ENCODE measurements at places on chromosomes 6 and 20. TPM values are rescaled to one million over a fixed set of nuclear protein-coding genes. Genes with fewer than 3 reads are reported as not detected.

The FOXC1 gene
- 1.1 TPM for total RNA-seq

The UST gene
- 16.2 TPM for total RNA-seq

The PPP1R3G gene
- total RNA-seq, result 2.8 TPM

The GFRAL gene
- not detected for total RNA-seq

The MYCT1 gene
- total RNA-seq, result 3.8 TPM

The SYS1 gene
- total RNA-seq, result 37.2 TPM

The ETV7 gene
- total RNA-seq, result 2.8 TPM

DNA sequence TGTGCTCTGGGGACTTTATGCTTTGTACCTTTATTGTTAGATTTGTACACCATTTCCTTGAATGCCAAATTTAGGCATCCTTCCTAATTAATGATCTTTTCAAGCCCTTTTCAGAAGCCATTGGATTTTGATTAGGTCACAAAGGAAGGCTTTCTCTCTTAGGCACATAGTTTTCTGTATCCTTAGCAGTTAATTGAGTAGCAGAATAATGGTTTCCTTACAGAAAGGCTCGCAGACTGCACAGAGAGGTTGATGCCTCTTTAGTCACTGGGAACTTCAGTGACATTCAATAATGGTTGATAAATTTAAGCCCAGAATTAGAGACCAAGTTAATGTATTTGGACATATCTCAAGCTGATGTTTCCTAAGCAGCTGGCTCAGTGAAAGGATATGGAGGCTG, 139.1 kb upstream of the VGLL2 start:
- DNase-seq, result no peak

DNA sequence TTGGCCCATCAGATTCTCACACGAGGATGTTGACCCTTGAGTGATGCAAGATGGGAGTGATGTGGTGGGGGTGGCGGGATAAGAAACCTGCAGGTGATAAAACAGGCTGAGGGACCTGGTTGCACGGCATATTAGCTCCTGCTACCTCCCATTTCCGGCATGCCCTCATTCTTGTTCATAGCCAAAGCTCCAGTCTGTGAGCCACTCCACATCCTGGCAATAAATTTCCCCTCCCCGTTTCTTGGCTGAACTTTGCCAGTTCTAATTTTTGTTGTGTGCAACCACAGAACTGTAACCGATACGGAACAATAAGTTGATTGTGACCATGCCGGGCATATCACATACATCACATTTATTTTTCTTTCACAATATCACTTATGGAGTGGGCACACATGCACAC, 41.6 kb upstream of the NFATC2 start:
- no peak for DNase-seq

DNA sequence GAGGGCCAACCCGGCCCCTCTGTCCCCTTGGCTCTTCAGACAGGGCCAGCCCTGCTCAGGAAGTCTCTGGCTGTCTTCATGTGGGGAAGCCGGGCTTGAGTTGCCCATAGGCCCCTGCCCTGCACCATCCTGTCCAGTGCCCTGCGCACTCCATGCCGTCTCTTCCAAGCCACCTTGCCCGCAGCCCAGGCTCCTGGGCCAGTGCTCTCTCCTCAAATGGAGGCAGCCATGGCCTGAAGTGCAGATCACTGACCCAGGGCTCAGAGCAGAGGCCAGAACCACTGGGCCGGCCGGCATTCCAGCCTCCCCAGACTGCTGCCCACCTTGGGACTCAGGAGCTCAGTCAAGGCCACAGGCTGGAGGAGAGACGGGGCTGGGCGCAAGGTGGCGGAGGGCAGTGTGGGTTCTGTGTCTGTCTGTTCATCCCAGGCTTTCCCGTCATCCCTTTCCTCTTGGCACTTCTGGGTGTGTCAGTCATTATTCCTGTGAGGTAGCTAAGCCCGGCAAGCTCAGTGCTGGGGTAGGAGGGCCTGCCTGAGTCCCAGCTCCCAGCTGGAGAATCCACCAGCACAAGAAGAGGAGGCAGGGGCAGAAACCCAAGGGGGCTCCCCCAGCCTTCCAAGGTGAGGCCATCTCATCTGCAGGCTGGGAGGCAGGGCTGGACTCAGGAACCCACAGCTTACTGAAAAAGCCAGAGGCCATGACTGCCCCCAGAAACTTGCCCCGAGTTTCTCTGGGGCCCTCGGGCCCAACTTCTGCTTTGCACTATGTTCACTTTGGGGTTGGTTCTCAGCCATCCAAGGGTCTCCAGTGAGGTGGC, 22.4 kb downstream of the SDCBP2 start:
- peak; percentile 27 for DNase-seq

DNA sequence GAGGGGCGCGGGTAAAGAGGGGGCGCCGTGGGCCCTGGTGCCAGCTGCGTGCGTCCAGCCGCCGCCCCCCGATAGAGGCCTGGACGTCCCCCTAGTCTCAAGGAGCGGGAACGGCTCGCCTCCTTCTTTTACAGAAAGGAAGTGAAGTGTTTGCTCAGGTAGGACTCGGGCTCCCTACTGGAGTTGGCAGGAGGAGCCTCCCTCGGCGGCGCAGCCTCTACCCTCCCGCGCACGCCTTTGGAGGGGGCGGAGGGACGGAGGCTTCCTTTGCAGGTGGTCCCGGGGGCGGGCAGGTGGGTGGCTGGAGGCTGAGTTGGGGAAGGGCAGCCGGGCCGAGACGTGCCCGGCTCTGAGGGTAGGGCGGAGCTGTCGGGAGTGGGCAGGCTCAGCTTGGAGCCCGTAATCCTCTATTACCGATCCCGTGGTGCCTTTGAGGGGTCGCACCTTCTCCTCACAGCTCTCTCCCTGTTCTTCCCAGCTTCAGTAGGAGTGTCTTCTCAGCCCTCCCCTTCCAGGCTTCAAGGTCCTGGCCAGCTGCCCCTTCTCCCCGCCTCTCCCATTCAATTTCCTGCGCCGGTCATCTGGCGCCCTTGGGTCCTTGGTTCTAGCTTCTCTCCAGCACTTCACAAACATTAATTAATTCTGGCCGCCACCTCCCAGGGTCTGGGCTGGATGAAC, 728 bp downstream of the ITPR3 start:
- peak; percentile 68 for DNase-seq

DNA sequence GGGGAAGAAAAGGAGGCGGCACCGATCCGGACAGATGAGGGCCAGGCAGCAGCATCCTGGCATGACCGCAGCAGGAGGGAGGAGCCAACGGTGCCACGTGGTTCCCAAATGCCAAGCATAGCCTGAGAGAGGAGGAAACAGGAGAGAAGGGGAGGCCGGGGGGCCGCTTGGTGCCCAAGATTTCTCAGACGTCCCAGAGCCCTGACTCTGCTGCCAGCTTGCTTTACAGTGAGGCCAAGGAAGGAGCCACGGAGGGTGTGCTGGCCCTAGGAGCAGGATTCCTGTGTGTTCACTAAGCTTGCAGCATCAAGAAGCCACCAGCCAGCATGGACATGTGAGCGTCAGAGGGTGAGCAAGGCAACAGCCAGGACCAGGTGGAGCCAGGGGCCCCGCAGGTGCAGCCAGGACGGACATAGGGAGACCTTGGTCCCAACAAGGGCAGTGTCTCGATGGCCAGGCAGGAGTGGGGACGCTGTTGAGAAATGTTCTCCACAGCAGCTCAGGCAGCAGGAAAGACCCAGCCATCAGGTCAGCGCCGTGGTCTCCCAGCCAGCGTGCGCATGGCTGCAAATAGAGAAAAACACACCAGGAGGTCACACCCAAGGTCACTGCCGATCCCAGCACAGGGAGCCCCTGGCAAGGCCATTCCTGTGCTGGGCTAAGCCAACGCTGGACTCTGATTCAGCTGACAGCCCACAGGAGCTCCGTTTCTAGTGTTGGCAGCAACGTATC, 143.7 kb downstream of the DLL1 start:
- no peak for DNase-seq

DNA sequence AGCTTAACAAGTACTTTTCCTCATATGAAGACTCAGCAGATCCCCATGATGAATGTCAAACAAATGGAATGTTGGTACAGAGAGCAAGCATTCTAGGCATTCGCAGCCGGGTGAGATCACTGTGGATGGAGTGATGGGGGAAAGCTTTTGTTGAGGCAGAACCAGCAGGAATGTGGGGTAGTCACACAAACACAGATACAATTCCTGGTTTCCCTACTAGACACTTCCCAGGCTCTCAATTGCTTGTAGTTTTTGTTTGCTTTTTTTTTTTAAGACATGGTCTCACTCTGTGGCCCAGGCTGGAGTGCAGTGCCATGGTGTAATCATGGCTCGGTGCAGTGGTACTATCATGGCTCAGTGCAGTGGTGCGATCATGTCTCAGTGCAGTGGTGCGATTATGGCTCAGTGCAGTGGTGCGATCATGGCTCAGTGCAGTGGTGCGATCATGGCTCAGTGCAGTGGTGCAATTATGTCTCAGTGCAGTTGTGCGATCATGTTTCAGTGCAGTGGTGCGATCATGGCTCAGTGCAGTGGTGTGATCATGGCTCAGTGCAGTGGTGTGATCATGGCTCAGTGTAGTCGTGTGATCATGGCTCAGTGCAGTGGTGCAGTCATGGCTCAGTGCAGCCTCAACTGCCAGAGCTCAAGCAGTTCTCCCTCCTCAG, 15.4 kb upstream of the IER3 start:
- DNase-seq, result no peak

GRCh38 chr20:19019734-19020364, 192.6 kb upstream of the SLC24A3 start:
- no peak for DNase-seq

DNA sequence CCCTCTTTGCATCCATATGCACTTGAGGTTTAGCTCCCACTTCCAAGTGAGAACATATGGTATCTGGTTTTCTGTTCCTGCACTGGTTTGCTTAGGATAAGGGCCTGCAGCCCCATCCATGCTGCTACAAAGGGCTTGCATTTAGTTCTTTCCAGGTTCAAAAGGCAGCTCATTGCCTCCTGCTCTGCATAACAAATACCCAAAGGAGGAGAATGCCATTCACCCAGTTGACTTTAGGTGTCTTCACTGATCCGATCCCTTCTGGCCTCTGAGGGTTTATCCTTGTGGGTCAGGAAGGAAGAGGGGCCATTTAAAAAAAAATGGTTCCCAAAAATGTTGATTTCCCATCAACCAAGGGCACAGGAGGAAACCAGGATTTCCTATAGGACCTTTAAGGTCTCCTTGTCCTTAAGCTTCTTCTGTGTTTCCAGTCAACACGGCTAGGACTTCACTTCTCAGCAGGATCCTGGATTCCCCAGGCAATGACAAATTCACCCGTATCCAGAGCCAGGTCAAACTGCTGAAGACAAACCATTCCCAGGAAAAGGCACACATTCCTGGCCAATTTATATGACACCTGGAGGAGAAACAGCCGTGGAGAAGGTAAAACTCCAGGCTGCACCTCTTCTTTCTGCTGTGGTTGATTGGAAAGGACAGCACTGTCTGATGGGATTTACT, 447.7 kb upstream of the CDH4 start:
- no peak for DNase-seq

DNA sequence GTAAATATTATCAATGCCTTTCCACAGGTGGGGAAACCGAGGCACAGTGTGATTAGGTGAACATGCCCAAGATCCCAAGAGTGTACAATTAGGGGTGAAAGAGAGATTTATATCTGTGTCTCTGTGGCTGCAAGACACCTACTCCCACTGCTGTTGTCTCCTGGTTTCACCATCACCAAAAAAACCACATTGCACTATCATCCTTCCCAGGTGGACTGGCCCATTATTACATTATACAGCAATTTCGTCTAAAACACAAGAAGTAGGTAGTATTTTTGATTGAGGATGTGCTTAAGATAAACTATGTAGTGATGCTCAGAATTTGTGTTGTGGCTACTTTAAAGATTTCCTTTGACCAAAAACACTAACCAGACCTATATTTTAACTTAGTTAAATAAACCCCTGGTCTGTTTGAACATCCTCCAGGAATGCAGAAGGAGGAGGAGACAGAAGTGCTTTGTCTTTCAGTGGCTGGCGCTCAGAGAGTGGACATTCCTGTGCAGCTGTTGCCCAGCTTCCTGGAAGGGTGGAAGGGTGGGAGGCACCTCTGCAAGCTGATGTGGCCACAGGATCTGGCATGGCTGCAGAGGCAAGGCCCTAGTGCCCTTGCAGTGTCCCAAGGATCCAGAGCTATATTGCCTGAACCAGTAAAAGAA, 23.8 kb downstream of the DCBLD1 start:
- DNase-seq, result no peak

DNA sequence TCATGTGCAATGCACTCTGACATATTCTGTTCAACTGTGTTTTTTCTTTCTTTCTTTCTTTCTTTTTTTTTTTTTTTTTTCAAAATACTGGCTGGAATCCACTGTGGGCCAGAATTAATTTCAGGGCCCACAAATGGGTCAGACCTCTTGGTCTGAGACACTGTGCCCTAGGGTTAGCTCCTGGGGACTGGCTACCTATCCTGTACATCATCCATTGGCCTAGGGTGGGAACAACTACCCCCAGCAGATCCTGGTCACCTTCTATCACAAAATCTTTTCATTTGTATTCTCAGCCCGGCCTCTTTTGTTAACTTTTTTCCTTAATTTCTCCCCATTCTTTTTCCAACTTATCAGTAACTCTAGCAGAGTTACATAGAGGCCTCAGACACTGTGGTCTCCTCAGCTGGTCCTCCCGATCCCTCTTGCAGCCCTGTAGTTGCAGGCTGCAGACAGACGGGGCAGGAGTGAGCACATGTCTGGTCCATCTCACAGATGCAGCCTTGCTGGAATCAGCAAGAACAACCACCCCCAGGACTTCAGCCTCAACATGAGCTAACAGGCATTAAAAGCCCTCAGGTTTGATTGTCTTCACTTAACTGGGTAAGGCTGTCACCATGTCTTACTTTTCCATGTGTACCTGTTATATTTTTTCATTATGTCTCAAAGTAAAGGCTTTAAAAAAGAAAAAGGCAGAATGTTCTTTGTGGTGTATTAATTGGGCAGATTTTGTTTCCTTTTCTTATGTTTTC, 41.3 kb downstream of the TXLNB start:
- DNase-seq, result peak; percentile 66

DNA sequence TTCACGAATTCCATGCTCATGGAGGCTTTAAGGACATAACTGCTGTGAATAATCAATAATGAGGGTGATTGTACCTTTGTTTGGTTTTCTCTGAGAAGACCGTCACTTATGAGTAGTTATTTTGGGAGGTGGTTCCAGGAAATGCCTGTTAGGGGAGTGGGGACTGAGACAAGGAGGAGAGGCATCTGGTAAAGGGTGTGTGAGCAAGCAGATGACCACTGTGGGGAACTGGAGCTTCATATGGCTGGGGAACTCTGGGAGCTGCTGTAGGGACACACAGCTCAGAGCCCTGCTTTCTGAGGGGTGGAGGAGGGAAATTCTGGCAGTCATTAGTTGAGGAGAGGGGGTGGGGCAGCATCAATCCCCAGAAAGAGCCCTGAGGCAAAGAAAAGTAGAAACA, 71.3 kb upstream of the TINAG start:
- DNase-seq, result no peak

DNA sequence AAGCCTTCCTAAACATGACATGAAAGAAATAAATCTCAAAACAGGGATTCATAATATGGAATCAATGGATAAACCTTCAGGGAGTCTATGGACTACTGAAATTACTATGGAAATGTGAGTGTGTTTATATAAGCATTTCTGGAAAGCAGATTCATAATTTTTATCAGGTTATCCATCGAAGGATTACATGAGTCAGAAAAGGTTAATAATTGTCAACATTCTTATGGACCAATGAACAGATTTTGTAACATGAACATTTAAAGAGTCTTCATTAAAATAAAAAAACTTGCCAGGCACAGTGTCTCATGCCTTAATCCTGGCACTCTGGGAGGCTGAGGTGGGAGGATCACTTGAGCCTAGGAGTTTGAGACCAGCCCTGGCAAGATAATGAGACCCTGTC, 84.8 kb downstream of the AHI1 start:
- DNase-seq, result no peak

Measured in mucosa of descending colon (tissue), 3 donors.